ENCODE measurements at places on chromosomes 11 and 22.
A peak's percentile ranks its signal among the peaks of the same experiment; 100 is the strongest.

- DNase-seq: no peak
These were observed 118.4 kb downstream of the RBFOX2 start for GRCh38 chr22:35910003-35910769.

GRCh38 chr11:60530454-60531100, 15.4 kb downstream of the MS4A13 start:
- no peak for DNase-seq

GRCh38 chr11:61855939-61856680, 28.0 kb downstream of the FADS2 start:
- DNase-seq: no peak

- no peak for DNase-seq
These were observed 1.2 kb downstream of the MRTFA start for GRCh38 chr22:40635043-40635939.

DNA sequence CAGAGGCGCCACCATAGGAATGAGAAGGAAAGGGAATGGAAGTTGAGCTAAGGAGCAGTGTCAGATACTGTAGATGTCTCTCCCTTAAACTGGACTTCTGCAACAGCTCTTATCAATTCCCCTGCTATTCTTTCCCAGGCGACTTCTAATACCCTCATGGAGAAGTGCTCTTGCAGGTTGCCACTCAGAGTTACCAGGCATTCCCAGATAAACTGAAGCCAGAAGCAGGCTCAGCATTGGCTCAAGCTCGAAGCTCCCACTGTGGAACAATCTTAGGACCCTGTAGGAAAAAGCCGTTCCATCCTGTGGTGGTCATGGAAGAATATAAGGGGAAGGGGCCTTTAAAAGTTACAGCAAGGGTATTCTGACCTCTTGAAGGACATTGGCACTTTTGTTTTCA, 208.7 kb upstream of the PLET1 start:
- no peak for DNase-seq

DNA sequence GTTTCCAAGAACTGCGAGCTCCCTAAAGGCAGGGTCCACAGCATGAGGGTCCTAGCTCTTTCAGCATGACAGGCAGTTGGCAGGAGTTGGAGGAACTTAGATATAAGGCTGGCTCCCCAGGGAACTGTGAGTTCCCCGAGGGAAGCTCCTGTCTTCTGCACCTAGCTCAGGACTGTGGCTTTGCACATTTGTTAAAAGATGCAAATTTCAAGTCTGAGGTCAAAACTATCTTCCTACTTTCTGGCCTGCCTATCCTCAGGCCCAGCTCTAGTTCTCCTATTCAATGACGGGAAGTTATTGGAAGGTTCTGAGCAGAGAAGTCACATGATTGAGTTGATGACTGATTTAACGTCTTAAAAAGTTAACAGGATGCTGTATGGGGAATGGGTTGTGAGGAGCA, 11.7 kb upstream of the UCP3 start:
- DNase-seq: peak; percentile 58

GRCh38 chr11:28009388-28009787, 98.6 kb downstream of the KIF18A start:
- no peak for DNase-seq

GRCh38 chr11:69801513-69802335, 17.5 kb downstream of the FGF3 start:
- peak; percentile 21 for DNase-seq

GRCh38 chr11:62394825-62395538, 23.9 kb upstream of the SCGB1A1 start:
- DNase-seq: peak; percentile 82

DNA sequence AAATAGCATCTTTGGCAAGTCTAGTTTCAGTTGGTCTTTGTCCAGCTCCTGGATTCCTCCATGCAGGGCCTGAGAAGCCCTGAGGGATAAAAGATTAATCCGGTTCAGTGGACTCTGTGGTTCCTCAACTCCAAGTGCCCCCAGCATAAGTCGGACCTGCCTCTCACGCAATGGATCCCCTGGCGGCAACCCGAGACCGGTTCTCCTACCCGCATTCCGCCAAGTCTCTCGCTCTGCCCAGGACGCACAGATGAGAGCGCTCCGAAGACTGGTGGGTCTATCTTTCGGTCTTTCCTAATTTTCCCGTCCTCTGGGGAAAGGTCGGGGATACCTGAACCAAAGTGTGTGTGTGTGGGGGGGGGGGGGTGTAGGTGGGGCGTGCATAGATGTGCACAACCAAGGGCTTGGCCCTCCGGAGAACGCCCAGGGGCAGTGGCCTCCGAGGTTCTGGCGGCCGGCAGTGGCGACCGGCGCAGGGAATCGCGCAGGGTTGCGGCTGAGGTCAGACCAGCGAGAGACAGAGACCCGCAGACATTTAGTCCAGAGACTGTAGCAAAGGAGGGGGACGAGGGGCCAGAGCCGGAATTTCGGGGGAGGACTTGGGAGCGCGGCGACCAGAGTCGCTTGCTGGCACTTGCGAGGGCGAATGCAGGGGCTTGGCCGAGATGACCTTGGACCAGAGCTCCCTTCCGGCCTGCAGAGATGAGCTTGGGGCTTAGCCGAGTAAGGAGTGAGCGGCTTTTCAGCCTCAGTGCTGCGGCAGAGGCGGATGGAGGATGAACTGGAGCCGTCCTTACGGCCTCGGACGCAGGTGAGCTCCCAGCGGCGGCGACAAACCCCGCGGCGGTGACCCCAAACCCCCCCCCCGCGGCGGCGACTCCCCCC, 712 bp upstream of the SLC2A11 start:
- no peak for DNase-seq

DNA sequence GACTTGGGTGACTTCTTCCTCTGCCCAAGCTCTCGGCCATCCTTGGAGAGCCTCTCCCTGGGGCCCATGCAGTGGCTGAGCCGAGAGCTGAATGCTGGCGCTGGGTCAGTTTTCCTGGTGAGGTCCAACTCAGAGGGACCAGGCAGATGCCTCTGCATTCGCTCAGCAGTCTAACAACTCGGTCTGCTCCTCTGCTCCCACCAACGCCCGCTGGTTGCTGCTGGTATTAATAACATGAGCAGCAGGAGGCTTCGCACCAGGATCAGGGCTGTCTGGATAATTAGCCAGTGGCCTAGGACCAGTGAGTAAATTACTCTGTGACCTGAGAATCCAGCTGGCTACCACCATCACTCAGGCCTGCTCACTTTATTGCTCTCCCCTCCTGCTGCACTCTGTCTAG, 77.7 kb upstream of the FAM181B start:
- no peak for DNase-seq

- no peak for DNase-seq
These were observed 60.2 kb downstream of the PDHX start for GRCh38 chr11:34976496-34977088.

DNA sequence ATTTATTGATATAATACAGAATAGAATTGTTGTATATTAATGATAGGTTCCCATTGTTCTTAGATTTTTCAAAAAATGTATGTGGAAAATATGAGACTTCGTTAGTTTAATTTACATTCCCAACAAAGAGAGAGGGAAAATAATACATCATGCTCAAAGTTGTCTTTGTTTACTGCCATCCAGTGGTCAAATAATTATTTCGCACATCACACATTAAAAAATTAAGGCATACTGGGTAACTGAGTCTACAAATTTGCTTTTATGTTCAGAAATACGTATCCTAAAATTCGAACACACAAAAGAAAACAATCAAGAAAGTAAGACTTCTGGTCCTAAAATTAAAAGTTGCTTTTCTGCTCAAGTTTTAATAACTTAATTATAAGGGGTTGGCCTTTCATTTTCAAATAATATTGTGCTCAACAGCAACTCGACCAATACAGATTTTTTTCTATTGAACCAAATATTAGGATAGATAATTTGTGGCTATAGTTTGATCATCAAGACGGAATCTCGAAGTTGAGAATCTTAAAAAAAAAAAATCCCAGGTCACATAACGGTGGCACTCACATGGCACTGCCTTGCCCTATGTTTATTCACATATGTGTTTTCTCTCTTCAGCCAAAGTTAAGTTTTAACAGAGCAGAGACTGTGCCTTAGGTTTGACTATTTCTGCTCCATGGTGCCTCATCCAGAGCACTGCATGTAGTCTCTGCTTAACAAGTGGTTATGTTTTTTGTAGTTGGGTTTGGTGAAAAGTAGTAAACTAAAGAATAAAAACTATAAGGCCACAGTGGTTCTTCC, 12.3 kb downstream of the PDGFD start:
- DNase-seq: no peak

- no peak for DNase-seq
These were observed 610.5 kb downstream of the INSC start for GRCh38 chr11:15725246-15725645.

Measured in activated CD4-positive, alpha-beta T cell treated with anti-CD3 and anti-CD28 coated beads, Interleukin-2, amount 50 U/mL, for 16 hours (primary cell).